GM12892 (cell line): ENCODE measurements at places on chromosomes 7 and 10.

GRCh38 chr10:126838316-126838715 lies 66.9 kb upstream of the DOCK1 start:
- no peak for DNase-seq

DNA sequence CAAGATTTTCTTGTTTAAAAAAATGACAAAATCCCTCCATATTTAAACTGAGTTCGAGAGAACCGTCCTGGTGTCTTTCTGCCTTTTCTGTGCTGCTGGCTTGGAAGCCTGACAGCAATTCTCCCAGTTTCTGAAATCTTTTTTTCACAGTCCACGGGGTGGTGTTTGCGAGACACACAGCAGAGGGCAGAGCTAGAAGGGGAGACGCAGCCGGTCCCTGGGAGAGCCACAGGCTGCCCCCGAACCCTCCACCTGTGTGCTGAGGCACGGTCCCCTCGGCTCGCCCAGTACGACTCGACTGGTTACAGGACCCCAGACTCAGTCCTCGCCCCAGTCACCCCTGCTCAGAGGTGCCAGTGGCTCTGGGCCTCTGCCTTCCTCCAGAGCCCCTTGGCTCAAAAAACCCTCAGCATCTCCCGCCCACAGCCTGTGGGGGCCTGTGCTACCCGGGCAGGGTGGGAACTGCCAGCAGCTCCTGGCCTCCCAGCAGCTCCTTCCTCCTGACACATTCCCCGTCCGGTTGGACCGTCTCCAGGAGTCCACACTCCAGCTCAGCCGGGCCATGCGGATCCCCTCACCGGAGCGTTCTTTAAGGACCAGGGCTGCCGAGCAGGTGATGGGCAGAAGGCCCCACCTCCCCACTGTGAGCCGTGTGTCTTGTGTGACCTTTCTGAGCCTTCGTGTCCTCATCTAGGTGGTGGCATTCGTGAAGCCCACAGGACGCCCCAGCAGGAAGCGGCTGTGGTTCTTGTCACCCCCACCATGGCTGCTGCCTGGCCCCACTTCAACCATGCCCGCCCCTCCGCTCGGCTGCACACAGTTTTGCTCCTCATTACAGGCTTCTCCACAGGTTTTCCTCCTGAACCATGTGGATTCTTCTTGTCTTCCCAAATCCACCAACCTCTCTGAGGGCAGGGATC lies 52.3 kb upstream of the EN2 start:
- DNase-seq: no peak

GRCh38 chr7:1638215-1638661 lies 31.8 kb upstream of the ELFN1 start:
- no peak for DNase-seq

GRCh38 chr10:18501198-18501597 lies 150.2 kb downstream of the NSUN6 start:
- DNase-seq: peak; percentile 14

- no peak for DNase-seq
Measured at GRCh38 chr10:132516771-132517725, 20.5 kb upstream of the INPP5A start.

DNA sequence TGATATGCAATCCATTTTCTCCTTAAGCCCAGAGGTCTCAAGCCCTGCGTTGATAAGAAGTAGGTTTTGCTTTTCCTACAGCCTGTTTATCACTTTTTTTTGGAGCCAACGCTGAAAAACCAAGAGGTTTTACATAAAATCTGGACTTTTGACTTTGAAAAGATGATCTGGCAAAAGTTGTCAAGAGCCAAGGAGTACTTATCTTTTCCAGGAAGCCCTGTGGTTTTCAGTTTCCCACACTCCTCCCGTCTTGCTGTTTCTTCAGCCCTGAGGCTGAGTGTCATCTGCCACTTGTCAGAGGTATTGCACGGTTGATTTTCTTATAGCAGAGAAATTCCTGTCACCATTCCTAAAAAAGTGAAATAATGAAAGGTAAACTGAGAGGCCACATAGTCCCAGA lies 108.7 kb downstream of the TYW1 start:
- no peak for DNase-seq

- DNase-seq: no peak
Measured at GRCh38 chr10:80701706-80702105, 164.0 kb downstream of the SH2D4B start.

GRCh38 chr7:119572132-119572531 lies 700.8 kb upstream of the KCND2 start:
- DNase-seq: no peak

- no peak for DNase-seq
Measured at GRCh38 chr7:40175725-40176510, 41.1 kb downstream of the SUGCT start.

DNA sequence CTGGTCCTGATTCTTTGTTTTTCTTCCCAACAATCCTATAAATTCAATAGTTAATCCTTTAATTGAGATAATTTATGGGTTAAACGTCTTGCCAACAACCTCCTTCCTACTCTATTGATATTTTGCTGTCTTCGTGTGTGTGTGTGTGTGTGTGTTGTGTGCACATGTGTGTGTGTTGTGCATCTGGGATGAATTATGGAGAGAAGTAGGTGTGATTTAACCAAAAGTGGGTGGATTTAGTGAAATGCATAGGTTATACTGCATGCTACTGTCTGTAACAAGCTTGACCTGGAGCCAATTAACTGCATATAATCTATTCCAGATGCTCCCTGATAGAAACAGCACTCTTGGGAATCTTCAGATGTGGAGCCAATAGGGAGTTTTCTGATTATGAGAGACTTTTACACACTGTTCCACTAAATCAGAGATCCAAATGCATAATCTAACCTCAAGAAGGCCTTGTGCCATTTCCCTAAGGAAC lies 61.2 kb downstream of the SEMA3D start:
- no peak for DNase-seq

DNA sequence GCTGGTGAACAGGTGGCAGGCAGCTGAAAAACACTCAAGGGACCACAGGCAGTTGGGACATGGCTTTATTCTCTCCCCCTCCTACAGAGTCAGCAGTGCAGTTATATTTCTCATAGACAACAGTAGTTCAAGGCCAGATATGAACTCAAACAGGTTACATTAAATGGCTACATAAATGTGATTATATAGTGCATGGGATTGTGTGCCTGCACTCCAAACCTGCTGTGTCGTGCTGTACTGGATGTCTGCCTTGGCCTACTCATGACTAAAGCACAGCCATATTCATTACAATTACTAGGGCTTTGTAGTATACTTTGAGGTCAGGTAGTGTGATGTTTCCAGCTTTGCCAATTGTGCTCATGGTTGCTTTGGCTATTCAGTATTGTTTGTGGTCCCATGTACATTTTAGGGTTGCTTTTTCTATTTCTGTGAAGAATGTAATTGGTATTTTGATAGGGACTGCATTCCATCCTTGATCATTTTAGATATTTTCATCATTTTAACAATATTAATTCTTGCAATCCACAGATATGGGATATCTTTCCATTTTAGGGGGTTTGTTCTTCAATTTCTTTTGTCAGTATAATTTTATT lies 393.6 kb downstream of the CNTNAP2 start:
- DNase-seq: no peak

DNA sequence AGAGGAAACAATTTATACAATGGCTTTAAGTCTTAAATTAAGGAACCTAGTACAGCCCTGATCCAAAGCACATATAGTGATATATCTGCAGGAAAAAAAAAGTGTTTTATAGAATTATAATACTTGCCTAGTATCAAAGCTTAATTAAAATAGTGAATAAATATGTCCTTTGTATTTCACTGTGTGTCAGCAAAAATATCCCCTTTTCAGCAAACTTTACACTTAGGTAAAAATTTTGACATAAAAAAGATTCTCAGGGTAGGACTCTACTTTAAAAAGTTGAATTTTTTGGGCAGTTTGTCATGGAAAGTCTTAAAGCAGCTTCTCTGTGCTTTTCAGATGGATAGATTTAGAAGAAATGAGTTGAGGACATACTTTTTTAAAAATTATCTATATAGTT lies 12.7 kb upstream of the NEBL start:
- no peak for DNase-seq

DNA sequence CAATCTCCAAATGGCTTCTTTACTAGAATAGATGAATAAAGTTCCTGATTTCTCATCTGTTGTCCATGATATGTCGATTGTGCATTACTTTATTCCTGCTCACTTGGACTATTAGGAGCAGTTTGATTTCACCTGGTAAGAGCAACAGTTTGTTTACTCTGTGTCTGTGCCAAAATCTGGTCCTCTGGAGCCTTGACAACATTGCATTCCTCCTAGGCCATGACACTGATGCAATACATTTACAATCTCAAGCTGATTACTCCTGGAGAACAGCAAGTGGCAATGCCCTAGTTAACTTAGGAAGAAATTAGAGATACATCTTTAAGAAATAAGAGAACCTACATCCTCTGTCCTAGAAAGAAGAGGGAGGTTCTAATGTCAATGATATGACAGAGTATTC lies 71.8 kb downstream of the SGCE start:
- DNase-seq: no peak
